ENCODE measurements at places on chromosomes 6 and 20.

GRCh38 chr6:68307301-68307700 is 327.8 kb upstream of the ADGRB3 start:
- no peak for DNase-seq

DNA sequence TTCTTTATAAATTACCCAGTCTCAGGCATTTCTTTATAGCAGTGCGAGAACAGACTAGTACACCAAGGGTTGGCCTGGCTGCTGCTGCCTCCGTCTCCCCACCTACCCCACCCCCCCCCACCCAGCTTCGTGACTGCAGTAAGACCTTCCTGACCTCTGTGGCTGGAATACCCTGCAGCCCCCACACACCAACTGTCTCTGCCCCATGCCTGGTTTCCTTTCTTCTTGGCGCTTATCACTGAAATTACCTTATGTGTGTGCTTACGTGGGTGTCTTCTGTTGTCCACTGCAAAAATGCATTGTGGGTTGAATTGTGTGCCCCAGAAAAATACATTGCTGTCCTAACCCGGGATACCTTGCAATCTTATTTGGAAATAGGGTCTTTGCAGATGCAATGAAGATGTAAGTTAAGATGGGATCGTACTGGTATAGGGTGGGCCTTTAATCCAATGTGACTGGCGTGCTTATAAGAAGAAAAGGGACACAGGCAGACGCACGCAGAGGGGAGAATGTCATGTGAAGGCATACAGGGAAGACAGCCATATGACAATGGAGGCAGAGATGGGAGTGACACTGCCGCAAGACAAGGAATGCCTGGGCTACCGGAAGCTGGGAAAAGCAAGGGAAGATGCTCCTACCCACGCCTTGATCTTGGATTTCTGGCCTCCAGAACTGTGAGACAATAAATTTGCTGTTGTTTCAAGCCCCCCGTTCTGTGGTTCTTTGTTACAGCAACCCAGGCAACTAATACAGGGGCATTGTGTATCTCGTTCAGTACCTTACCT is 15.4 kb downstream of the SYNJ2 start:
- no peak for DNase-seq

DNA sequence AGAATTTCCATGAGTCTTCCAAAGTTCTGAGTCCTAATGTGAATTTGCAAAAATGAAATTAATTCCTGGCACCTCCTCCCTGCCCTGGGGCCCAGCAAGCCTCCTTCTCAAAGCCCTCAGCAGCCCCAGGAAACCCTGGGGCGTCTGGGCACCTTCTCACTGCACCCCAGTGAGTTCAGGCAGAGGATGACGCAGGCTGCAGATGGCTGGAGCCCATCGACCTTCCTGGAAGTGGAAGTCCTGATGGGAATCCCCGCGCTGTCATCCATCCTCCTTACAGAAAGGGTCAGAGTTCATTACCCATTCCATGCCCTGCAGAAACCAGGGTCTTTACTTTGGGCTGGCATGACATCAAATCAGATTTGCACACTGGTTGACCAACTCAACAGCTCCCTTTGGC is 31.6 kb downstream of the DLL1 start:
- no peak for DNase-seq

DNA sequence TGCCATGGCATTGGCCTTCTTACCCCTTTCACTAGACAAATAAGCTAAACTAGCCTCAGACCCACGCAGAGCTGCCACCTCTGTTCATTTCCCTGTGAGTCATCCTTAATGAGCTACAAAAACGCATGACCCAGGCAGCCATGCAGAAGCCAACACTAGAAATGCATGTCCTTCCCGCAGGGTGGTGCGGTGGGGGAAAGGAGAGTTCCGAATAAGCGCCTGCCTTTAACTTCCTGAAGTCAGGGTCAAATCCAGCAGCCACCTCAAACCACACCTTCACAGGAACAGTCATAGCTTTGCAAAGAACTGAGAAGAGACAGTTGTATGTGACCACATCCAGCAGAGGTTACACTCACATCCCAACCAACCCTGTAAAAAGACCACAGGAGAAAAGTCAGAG is 40.4 kb downstream of the IRF4 start:
- DNase-seq = no peak

- no peak for DNase-seq
Measured at GRCh38 chr6:17591287-17591686, 8.8 kb upstream of the FAM8A1 start.

DNA sequence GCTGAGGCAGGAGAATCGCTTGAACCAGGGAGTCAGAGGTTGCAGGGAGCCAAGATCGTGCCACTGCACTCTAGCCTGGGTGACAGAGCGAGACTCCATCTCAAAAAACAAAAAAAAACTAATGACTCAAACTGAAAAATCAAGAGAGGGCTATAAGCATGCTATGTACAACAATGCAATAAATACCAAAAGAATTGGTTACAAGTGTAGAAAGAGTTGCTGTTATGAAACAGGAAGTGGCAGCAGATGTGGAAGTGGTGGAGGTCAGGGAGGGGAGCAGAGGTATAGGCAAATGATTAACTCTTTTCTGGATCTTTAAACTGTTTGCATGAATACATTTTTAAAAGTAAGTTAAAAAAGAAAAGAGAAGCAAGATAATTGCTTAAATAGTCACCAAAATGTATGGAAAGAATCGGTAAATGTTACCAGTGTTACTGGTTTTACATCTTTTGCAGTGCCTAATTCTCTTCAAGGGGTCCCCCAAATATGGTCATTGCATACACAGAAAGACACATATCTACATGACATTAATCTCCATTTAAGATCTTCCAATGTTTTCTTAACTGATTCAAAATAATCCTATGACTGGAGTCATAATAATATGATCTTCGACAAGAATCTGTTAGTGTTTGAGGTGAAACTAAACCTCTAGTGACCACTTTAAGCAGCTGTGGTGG is 15.0 kb downstream of the CALHM6 start:
- DNase-seq = no peak

DNA sequence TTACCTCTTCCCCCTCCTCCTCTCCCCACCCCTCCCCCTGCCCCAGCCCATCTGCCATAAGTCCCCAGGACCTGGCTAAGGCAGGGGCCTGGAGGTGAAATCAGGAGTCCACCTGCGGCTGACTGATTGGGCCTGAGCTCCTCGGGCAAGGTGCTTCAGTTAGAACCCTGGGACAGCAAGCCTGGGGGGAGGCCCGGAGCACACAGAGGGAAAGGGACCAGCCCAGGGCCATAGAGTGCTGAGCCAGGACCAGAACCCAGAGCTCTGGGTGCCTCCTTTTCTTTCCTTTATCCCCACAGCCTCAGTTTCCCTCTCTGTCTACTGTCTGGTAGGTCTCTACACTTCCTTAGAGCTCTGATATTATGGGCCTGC is 35.7 kb upstream of the VEGFA start:
- no peak for DNase-seq

DNA sequence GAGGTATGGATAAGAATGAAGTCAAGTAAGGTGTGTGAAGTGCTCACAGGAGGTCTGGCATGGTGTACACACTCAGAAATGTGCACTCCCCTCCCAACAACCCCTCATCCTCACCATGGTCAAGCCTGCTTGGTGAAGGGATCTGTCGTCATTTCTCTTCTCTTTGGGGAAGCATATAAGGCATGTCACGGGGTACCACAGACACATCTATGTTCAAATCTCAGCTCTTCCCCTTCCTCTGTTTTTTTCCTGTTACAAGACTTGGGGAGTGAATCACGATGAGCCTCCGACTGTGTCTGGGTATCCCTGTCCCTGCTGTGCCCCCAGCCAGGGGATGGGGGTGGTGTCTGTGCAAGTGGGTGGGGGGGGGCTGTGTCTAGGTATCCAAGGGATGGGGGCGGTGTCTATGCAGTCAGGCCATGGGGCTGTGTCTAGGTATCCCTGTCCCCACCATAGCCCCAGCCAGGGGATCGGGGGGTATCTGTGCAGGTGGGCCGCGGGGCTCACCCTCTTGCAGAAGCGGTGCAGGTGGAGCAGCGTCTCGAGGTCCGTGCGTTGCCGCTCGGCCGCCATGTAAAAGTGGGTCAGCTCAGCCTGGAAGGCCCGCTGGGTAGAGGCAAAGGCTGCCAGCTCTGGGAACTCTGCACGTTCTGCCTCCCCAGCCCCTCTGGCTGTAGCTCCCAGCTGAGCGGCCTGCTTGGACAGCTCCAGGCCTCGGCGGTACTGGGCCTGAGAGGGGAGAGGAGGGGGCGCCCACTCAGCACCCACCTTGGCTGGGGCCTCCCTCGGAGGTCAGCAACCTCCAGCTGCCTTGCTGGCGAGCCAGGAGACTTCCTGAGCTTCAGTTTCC is 43.6 kb downstream of the KIAA1755 start:
- DNase-seq = no peak

GRCh38 chr6:90251295-90251992 is 45.2 kb downstream of the BACH2 start:
- DNase-seq = no peak

DNA sequence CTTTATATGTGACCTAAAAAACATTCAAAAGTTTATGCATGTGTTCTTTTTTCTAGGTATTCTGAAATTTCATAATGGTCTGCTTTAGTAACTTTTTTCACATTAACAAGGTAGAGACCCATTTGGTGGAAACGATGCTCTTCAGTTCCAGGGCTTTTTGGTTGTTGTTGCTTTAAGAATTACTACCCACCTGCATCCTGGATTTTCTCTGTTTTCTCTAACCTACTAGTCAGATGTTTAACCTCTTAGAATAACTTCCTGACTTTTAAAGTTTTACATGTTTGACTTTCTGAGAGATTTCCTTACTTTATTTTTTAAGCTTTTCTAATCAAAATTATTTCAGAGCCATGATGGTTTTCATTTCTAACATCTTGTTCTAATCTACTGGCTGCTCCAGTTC is 14.9 kb downstream of the TULP4 start:
- DNase-seq = no peak

- peak; percentile 16 for DNase-seq
Measured at GRCh38 chr20:63284083-63284440, 8.9 kb upstream of the COL20A1 start.

GRCh38 chr6:124467366-124467765 is 494.9 kb upstream of the RNF217 start:
- no peak for DNase-seq

- no peak for DNase-seq
Measured at GRCh38 chr20:23337312-23337711, 13.3 kb upstream of the NXT1 start.

- DNase-seq = no peak
Measured at GRCh38 chr6:49651239-49651638, 14.6 kb upstream of the RHAG start.

DNA sequence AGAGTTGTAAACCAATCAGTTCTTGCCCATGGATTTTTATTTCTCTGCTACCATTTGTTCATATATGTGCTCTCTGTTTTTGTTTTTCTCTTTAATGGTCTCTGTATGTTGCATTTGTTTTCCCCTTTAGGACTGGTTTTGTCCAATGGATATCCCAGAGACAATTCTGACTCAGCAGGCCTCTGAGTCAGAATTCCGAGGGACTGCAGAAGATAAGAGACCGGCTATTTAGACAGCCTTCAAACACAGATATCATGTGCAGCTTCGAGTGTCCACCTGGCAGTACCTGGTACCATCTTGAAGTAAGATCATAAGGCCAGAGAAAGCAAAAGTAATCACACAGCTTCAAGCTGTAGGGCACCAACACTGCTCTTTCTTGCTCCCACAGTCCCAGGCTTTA is 125.5 kb downstream of the ELOVL4 start:
- no peak for DNase-seq

GRCh38 chr6:155530219-155530834 is 74.7 kb upstream of the NOX3 start:
- DNase-seq = no peak

DNA sequence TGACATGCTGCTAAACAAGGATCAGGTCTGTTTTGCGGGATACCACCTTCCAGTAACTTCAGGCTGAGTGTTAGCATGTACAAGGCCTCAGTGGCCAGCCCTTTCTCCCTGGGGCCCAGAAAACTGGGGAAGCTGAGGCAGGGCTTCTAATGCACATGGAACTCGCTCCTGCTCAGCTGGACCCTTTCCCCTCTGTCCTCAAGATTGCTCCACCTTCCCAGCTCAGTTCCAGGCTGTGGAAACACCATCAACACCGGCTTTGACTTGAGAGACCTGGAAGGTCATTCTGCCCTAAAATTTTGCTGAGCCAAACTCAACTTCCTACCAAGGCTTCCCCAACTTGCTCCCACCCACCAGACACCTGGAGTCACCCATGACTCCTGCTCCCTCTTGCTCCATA is 4.2 kb upstream of the BLCAP start:
- no peak for DNase-seq

DNA sequence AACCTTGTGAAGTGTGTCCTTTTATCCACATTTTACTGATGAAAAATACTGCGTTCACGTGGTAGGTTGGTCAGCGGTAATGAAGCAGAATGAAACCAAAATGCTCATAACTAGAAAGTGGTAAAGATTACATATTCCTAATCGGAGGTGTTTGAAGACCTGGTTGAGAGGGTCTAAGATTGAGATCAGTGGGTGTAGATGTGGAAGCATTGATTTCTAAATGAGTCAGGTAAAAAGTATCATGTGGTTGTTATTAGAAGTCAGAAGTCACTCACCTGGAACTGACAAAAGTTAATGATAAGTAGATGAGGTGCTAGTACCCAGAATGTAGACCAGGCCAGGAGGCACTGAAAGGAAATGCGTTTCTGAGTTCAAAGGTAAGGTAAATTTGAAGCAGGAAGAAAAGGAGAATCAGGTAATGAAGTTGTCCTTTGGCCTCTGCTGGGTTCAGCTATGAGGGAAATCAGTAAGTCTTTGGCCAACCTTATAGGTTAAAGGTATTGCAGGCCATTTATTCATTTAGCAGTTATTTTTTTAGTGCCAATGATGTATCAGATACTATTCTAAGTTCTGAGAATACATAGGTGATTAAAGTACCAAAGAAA is 31.2 kb downstream of the FAM83B start:
- DNase-seq = no peak

DNA sequence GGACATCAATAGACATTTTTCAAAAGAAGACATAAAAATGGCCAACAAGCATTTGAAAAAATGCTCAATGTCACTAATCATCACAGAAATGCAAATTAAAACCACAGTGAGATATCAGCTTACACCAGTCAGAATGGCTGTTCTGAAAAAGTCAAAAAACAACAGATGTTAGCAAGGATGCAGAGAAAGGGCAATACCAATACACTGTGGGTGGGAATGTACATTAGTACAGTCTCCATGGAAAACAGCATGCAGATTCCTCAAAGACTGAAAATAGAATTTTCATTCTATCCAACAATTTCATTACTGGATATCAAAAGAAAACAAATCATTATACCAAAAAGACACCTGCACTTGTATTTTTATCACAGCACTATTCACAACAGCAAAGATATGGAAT is 85.3 kb downstream of the DCDC2 start:
- no peak for DNase-seq

DNA sequence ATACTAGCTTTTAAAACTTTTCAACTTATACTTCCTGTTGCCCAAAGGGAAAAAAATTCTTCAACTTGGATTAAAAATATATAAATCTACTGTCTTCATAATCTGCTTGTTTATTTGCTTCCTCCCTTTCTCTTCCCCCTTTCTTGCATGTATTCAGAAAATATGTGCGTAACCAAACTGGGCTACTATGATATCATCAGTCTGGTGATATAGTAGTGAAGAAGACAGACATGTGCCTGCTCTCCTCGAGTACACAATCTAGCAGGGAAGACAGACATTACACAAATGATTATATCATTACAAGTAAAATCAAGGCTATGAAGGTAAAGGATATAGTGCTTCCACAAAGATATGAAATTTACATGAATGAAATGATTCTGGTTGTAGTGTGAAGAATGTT is 31.0 kb downstream of the IBTK start:
- DNase-seq = no peak

GRCh38 chr6:77143659-77144447 is 319.4 kb downstream of the HTR1B start:
- no peak for DNase-seq

- no peak for DNase-seq
Measured at GRCh38 chr6:2492686-2493523, 247.5 kb upstream of the GMDS start.

All from activated CD4-positive, alpha-beta T cell treated with anti-CD3 and anti-CD28 coated beads, Interleukin-2, amount 50 U/mL, for 1 hour (primary cell).